CD4-positive, alpha-beta T cell treated with Interleukin-4 for 1 hour (primary cell): ENCODE measurements at places on chromosomes 6 and 20.

- DNase-seq = no peak
Measured at GRCh38 chr6:98463038-98464000, 371.1 kb upstream of the POU3F2 start.

- no peak for DNase-seq
Measured at GRCh38 chr20:35561671-35562070, 19.8 kb downstream of the ERGIC3 start.

GRCh38 chr6:149842331-149842730 lies 21.8 kb downstream of the LRP11 start:
- no peak for DNase-seq

GRCh38 chr6:150710236-150710635 lies 110.6 kb downstream of the PLEKHG1 start:
- DNase-seq = no peak

DNA sequence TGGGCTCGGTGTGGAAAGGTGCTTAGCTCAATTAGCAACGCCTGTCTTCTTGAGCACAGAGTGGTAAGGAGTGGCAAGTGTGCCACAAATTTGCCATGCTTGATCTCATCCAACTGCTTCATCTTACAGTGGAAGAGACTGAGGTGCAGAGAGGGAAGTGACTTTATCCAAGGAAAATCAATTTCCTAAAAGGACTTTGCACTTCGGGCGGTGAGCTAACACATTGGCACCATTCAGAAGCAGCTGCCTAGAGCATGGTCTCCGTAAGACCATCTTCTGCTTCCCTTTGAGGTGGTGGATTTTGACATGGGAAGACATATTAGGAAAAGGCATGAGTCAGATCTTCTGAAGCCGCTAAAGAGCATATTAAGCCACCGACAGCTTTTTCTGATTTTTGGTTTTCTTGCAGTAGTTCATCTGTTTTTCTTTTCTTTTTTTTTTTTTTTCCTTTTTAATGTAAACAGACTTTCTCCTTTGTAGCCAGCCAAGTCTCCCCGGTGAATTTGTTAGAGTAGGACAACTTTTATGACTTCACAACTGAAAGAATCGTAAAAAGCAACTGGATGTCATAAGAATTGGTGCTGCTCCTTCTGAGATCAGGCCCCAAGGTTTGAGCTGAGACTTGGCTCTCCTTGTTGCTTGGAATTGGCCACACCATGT lies 273.2 kb downstream of the CDC5L start:
- DNase-seq = no peak

DNA sequence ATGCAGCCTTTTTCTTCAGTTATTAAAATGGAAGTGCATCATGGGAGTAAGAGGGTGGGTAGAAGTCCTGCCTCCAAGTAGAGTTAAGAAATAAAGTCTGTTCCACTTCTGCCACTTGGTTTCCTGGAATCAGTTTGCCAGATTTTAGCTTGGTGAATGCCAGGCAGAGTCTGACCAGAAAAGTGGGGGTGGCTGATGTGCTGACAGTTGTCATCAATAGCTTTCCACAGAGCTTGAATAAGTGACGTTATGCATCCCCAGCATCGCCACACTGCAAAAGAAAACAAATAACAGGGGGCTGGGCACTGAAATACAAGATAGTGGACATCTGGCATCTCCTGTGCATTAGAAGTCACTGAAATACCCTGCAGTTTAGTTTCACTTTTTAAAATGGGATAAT lies 30.8 kb upstream of the CEP162 start:
- DNase-seq = no peak

DNA sequence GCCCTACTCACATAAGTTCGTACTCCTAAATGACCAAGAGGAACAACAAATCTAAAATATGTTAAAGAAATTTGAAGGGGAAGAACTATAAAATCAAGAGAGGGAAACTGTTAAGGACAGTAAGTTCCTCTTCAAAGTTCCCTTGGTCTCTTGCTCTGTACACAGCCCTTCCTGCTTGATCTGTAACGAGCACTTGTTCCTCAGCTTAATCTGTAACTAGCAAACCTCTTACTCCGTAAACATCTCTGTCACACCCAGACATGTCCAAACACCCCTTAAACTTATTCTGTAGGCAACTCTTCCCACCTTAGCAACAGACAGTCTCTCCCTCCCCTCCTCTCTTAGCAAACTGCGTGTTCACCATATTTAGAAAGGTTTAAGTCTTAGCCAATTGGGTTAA lies 29.9 kb downstream of the PLN start:
- DNase-seq = no peak

DNA sequence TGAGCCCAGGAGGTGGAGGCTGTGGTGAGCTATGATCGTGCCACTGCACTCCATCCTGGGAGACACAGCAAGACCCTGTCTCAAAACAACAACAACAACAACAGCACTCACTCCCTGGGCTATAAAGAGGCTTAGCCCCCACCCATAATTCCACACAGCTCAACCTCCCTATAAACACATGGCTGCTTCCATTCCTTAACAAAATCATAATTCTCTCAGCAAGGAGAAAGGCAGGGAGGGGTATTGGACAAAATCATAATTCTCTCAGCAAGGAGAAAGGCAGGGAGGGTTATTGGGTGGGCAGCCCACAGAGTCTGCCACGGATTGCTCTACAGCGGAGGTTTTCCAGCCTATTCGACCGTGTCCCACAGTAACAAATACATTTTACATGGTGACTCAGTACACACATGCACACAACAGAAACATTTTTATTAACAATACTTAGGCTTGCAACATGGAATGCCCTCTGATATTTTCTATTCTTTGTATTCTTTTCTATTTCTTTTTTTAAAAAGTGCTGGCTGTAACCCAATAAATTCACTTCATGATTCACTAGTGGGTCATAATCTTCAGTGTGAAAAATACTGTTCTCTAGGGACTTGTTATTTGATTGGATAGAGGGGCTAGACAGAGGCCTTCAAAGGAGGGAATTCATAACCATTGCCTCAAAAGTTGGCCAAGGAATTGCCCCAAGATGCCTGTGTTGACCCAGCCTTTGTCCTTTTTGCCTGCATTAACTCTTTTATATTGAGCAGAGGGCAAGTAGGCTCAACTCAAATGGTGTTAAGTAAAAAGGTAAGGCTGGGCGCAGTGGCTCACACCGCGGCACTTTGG lies 50.6 kb upstream of the ZMYND8 start:
- DNase-seq = no peak

GRCh38 chr6:139855671-139856311 lies 481.3 kb upstream of the CITED2 start:
- DNase-seq = no peak

- no peak for DNase-seq
Measured at GRCh38 chr6:142763205-142763604, 181.8 kb downstream of the HIVEP2 start.

- DNase-seq = no peak
Measured at GRCh38 chr6:17798477-17799154, 91.9 kb upstream of the NUP153 start.

DNA sequence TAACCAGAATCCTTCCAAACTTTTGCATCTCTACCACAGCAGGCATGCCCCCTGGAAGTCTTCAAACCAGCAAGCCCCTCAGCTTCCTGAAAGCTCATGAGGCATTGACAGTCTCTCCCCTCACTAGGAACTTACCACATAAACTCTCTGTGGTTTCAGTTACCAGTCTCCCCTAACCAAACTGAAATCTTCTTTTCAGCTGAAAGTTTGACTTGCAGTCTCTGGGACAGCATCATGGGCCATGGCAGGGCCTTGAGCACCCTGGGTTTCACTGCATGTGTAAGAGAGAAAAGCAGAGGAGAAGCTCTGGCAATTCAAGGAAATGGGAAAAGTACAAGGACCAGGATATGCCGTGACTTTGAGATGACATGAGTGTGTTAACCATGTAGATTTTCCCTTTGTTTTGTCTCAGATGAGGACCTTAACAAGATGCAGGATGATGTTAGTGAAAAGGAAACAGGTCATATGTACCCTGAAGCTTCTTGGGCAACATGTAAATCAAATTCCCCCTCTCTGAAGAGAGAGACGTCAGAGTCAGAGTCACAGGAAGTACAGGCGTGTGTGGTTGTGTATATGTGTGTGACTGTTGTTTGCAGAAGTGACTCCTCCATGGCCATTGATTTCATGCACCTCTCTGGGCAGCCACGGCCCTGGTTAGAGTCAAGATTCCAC lies 106.3 kb downstream of the TNFRSF21 start:
- no peak for DNase-seq

DNA sequence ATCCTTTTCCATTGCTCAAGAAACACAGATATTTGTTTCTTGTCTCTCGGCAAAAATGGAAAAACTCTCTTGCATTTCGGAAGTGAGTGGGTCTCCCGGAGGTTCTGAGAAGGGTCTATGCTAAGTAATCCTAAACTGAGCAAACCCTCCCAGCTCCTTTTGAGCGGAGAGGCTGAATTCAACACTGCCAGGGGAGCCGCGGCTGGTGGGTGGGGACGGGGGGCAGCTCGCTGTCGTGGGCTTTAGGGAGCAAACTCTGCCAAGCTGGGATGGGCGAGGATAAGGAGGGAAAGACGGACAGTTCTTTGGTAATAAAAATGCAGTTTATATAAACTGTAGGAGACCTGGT lies 211.4 kb downstream of the FOXC1 start:
- DNase-seq = no peak

DNA sequence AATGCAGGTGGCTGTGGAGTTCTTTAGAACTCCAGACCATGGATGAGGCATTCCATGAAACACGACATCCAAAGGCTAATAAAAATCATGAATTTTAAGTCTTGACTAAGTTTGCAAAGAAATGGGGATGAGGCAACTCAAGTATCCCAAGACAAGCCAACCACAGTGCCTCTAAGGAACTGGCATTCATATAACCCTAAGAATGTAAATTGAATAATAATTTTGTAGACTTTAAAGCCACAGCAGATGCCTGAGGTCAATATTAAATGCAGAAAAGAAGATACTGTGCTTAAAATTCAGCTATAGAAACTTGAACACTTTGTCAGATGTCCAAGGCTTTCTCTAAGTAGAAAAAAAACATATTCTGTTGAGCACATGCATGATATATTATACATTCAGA lies 54.5 kb downstream of the TFAP2B start:
- DNase-seq = no peak

DNA sequence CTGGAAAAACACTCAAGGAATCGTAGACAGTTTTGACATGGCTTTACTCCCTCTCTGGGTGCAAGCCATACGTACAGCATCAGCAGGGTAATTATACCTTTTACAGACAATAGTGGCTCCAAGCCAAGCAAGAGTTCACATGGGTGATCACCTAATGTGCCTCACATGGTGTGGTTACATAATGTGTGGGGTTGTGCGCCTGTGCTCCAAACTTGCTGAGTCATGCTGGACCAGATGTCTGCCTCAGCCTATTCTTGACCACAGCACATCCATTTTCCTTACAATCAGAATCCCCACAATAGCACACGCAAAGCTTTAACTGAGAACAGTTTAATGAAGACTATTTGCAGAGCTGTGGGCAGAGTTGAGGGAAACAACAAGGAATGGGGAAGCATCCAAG lies 74.5 kb downstream of the ALDH8A1 start:
- DNase-seq = no peak

DNA sequence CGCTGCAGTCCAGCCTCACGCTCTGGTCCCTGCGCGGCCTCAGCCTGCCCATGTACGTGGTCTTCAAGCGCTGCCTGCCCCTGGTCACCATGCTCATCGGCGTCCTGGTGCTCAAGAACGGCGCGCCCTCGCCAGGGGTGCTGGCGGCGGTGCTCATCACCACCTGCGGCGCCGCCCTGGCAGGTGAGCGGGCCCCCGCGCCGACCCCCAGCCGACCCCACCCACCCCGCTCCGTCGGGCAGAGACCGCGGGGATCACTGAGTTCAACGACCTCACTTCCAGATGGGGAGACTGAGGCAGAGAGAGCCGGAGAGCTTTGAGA lies 545 bp downstream of the SLC35D3 start:
- DNase-seq = no peak

GRCh38 chr20:19205981-19206396 lies 6.5 kb upstream of the SLC24A3 start:
- peak; percentile 34 for DNase-seq

GRCh38 chr20:1469925-1470571 lies 3.4 kb upstream of the NSFL1C start:
- DNase-seq = peak; percentile 38
